ENCODE measurements at places on chromosomes 3 and 15.

GRCh38 chr3:62833538-62833937 lies 41.7 kb downstream of the CADPS start:
- DNase-seq: no peak

GRCh38 chr15:80202641-80203360 lies 49.2 kb downstream of the CTXND1 start:
- DNase-seq: no peak

GRCh38 chr15:52340093-52340492 lies 44.5 kb upstream of the MYO5C start:
- DNase-seq: no peak

GRCh38 chr3:59820352-59820934 lies 770.6 kb upstream of the CFAP20DC start:
- no peak for DNase-seq

- DNase-seq: no peak
Measured at GRCh38 chr3:44529927-44530326, 25.1 kb upstream of the ZKSCAN7 start.

DNA sequence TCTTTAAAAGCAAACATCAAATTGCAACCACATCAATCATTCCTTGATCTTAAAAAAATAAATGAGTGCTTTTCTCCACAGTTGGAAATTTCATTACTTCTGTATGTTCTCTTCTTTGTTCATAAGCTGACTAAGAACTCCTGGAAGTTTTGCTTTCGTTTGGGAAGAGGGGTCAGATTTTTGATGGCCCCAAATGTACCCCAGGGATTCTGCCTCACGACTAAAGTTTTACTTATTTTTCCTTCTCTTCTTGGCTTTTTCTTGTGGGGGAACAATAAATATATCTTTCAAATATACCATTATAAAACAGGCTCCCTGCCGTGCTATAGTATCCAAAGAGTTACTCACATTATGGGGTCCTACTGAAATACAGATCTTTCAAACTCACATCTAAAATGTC lies 215.0 kb upstream of the CDIN1 start:
- DNase-seq: no peak

DNA sequence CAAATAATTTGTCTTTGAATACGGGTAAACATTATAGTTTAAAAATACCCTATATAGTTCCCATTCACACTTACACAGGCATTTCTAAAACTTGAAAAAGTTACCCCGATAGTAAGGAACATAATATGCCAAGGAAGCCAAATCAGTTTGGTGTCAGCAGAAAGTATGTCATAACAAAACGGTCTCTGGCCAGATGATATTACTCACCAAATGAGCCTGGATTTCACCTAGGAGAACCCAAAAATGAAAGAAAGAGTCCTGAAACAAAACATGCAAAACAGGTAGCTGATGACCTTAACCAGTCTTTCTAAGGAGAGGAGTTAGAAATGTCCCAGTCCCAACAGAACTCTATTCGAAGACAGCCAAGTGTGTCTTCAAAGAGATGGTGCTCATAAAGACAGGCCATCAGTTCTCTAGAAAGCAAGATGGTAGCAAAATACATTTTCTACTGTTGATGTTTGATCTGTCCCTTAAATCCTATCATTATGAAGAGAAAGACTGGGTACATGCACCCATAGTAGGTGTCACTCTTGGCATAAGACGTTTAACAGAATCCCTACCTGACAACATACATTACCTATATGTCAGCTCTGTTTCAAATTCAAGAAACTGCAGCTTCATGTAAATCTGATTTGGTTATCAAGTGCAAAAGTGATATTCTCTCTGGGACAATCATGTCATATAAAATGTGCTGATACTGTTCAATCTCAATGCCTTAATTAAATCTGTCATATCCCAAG lies 942.5 kb downstream of the ROBO1 start:
- DNase-seq: no peak

GRCh38 chr15:89167267-89168176 lies 53.9 kb downstream of the RLBP1 start:
- no peak for DNase-seq

DNA sequence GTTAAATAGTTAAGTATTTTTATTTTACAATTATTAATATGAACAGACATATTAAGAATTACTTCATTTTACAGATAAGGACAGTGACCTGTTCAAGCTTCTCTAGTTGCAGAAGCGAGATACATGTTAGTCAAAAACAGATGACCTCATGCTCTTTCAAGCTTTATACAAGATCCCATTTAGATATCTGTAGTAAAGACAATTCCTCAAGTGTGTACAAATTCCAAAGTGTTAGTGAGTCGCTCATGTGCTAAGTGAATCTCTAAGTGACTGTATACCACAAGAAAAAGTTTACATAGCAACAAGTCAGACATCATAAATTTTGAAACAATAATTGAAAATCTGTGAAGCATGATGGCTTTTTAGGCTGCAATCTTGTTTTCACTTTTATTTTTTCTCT lies 293.8 kb downstream of the ROBO1 start:
- no peak for DNase-seq

GRCh38 chr15:67784856-67785430 lies 40.4 kb upstream of the SKOR1 start:
- DNase-seq: no peak

DNA sequence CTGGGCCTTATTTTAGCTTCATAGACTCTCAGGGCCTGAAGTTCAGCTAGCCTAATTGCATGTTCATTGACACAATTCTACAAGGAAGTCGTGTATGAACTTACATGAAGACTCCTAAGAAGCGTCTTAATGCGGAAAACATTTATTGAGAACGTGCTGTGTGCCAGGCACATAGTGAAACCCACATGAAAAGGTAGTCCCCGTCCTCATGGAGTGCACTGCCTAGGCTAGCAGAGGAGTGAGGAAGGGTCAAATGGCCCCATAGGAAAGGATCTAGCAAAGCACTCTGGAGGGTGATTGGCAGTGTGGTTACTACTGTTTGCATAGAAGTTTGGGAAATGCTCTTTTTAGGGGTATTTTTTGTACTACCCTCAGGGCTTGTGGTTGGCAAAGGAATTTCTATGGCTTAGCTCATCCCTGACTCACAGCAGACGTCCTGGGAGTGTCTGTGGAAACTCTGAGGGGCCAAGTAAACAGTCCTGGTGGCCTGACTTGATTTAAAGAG lies 854 bp upstream of the NPTN start:
- DNase-seq: no peak

DNA sequence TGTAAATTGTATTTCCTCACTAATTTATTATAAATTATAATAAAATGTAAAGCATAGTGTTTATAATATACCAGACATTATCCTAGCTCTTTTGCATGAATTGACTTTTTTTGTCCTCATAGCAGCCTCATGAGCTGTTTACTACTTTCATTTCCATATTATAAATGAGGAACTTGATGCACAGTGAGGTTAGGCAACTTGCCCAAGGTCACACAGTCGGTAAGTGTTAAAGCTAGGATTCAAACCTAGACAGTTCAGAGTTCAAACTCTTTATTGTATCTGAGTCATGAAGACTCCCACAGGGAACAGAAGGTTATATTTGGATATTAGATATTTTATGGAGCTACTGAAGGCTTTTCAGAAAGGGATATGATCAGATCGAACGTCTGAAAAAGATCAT lies 322.2 kb upstream of the SATB1 start:
- no peak for DNase-seq

- peak; percentile 35 for DNase-seq
Measured at GRCh38 chr3:195802795-195803194, 8.9 kb downstream of the MUC4 start.

GRCh38 chr3:182959474-182960350 lies 20.6 kb downstream of the DCUN1D1 start:
- no peak for DNase-seq

GRCh38 chr15:80559320-80559693 lies 135.8 kb upstream of the ABHD17C start:
- no peak for DNase-seq

DNA sequence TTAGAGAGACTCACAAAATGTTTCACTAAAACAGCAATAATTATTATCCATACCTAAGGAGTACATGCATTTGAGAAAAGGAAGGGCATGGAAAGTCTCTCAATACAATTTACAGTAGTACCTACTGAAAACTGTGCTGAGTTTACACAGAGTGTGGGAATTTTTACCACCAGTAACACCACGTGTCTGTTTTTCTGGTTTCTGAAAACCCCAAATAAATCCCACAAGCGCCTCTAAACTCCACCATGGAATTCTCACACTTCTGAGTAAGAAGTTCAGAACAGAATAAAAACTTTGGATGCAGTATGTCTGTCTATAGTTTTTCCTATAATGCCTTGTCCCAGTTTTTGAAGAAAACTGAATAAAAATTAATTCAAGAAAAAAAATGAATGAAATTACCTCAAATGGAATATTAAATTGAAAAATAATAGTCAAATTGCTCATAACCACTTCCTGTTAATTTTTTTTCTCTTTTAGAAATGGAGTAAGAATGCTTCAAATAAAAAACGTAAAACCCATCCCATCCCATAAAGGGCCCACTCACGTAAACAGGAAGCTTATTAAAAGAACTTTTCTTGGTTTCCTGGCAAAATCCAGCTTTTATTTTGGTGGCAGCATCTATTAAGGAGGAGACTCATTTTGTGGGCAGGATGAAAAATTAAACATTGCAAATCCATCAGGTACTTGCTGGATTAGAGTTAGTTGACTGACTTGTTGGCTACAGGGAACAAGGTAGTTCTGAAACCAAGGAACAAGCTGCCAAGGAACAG lies 378.1 kb downstream of the TIGIT start:
- DNase-seq: no peak
